ENCODE measurements at places on chromosomes 11 and 22.

GRCh38 chr22:49503896-49504521 is 323.7 kb downstream of the BRD1 start:
- no peak for DNase-seq

- DNase-seq, result no peak
Observed at GRCh38 chr22:39237318-39238100, 7.3 kb downstream of the PDGFB start.

DNA sequence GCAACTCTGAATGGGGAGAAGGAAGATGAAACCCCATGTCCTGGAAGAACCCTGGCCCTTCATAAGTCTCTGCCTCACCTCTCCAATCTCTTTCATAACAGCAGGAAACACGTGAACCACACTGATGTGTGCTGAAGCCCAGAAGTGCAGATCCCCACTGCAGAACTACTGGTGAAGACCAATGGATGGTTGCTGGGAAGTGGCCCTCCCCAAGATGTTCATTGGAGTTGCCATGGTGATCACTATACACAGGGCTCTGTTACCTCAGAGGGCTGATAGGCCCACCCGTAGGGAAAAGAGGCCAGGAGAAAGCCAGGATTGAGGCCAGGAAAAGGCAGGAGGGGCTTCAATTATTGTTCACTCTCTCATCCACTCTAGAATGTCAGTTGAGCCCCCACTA is 11.6 kb downstream of the TST start:
- no peak for DNase-seq

- no peak for DNase-seq
Observed at GRCh38 chr11:64070314-64070681, 34.6 kb downstream of the FLRT1 start.

GRCh38 chr11:3008746-3009336 is 16.7 kb upstream of the NAP1L4 start:
- DNase-seq, result no peak

DNA sequence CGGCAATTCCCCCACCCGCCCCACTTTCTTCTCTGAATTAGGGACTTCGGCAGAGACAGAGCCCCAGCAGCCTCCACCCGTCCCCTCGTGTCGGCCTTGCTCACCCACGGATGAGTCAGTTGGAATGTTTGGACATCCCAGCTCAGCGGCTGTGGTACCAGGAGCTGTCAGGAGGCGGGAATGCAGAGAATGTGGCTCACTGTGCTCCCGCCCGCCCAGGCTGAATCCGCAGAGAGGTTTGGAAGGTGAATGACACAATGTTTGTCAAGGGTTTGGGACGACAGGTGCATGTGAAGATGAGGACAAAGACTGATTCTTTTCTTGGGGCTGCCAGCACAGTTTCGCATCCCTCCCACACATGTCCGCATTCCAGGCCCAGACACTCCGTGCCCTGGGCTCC is 39.6 kb downstream of the LIF start:
- peak; percentile 94 for DNase-seq

DNA sequence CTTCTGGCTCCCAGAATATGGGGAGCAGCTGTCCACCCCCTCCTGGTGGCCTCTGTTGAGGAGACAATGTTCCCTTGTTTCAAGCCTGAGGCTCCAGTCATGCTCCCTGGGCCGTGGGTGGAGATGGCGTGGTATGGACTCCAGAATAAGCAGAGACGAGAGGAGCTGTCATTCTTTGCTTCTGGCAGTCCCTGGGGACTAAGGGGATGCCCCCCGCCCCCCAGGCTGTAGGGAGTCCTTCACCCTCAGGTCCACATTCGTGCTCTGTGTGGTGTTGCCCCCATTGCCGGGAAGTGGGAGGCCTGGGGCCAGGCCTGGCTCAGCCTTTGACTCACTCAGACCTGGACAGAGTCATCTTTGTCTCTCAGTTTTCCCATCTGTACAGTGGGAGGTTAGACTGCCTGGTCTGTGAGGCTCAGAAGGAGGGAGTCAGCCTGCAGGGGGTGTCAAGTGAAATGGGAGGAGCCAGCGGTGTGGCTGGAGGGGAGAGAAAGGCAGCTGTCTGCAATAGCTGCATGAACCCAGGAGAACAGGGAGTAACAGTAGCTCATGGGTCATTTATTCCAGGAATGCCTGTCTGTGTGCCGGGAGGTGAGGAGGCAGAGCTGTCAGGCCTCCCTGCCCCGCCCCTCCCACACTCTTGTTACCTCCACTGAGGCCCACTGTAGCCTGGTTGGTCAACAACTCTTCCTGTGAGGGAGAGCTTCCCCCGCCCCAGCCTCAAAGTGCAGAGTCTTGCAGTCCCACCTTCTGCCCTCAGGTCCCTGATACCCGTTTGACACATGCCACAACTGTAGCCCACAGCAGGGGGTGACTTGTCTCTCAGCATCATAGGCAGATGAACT is 6.3 kb downstream of the ARHGEF17 start:
- peak; percentile 76 for DNase-seq

- no peak for DNase-seq
Observed at GRCh38 chr11:29634744-29635143, 382.1 kb downstream of the KCNA4 start.

DNA sequence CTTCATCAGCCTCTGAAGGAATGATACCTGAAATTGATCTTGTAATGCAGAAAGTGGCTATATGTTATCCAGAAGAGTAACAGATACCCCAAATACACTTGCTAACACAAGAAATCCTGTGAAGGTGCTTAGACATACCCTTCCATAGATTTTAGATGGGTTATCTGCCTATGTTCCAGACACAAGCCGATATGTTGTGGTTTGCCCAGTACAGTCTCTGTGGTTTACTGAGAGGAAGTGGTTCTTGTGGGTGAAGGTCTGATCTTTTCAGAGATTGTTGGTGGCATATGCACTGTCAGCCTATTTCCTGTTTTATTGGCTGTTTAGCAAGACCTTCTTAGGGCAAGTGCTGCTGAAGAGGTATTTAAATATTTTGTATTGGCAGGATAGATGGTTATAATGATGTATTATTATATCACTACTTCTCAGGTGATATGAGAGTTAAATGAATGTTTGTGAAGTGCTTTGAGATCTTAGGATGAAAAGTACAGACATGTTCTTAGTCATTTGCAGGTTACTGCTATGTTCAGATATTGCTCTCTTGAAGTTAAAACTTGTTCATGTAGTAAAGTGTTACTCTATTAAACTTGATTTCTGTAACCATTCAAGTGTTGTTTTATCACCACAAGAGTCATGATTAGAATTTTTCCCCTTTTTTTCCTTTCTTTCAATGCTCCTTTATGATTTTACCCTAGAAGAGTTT is 8.2 kb downstream of the ARHGEF12 start:
- peak; percentile 64 for DNase-seq

- no peak for DNase-seq
Observed at GRCh38 chr11:74533421-74533820, 39.9 kb upstream of the LIPT2 start.

DNA sequence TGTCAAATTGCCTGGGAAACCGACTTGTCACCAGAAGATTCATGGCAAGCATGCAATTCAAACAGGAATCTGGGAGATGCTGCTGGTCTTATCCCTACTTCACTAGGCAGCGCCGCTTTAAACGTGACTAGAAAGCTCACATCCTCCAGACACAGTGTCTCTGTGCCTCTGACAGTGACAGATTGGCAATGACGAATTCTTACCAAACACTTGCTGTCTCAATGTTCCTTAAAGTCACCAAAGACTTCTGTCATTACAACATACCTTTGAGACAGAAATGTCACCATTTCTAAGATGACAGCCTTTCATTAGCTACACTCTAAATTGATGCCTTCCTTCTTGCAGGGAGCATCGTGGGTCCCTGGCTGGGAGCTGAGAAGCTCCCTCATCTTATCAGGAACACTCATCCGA is 197.8 kb downstream of the CWF19L2 start:
- DNase-seq, result no peak

Data from astrocyte of the spinal cord (primary cell).